Amygdala (tissue), 56 donors: ENCODE measurements at places on chromosomes 4 and X.
A peak's percentile ranks its signal among the peaks of the same experiment; 100 is the strongest.

GRCh38 chrX:95764972-95765451, 919.6 kb upstream of the DIAPH2 start:
- no peak for DNase-seq

DNA sequence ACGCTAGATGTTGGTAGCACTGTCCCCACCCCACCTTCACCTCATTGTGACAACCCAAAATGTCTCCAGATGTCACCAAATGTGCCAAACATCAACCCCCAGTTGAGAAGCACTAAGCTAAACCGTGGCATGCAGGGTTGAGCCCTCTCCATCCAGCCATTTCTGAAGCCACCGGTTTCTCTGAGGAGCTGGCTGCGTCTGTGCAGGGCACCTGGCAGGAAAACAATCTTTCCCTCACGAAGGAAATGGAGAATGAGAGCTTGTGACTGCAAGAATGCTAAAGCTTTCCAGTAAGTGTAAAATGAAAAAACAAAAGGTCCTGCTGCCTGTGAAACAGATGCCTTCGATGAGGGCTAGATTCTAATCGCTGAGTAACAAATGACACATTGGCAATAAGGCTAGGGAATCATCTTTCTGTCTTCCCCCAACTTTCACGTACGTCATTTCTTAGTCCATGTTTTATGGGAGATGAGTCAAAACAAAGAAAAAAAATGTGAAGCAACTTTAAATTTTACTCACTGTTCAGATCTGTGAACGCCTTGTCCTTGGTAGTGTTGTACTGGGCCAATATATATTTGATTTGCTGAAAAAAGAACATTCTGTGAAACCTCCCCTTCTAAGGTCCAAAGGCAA, 59.9 kb downstream of the PROM1 start:
- no peak for DNase-seq

- no peak for DNase-seq
Observed at GRCh38 chr4:142347241-142347640, 498.9 kb downstream of the INPP4B start.

- DNase-seq: no peak
Observed at GRCh38 chr4:24680746-24681448, 96.5 kb upstream of the DHX15 start.

- no peak for DNase-seq
Observed at GRCh38 chr4:165931741-165932140, 58.7 kb downstream of the TLL1 start.

DNA sequence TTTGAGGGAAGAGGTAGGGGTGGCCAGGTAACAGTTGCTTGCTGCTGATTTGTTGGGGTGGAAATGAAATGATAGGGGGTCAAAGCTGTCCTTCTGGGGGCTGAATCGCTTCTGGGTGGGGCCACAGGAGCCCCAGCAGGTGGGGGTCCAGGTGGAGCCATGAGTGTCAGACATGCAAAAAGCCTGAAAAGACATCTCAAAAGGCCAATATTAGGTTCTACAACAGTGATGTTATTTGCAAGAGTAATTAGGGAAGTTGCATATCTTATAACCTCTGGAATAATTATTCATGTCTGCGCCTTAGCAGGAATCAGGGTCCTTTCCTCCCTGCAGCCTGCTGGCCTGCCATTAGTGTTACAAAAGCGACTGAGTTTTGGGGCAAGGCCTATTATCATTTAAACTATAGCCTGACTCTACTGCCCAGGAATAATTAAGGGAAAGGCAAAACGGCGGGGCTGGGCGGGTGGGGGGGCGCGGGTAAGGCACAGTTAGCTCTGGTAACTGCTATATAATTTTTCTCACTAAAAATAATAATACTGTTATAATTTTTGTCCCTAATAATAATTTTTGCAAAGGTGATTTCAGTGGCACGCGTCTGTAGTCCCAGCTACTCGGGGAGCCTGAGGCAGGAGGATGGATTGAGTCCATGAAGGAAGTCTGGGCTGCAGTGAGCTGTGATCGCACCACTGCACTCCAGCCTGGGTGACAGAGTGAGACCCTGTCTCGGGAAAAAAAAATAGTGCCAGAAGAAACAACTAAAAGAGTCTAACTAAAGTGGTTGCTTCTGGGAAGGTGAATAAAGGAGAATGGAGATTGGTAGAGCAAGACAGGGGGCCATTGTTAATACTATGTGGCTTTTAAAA, 145.7 kb downstream of the MAGEB17 start:
- DNase-seq: no peak

DNA sequence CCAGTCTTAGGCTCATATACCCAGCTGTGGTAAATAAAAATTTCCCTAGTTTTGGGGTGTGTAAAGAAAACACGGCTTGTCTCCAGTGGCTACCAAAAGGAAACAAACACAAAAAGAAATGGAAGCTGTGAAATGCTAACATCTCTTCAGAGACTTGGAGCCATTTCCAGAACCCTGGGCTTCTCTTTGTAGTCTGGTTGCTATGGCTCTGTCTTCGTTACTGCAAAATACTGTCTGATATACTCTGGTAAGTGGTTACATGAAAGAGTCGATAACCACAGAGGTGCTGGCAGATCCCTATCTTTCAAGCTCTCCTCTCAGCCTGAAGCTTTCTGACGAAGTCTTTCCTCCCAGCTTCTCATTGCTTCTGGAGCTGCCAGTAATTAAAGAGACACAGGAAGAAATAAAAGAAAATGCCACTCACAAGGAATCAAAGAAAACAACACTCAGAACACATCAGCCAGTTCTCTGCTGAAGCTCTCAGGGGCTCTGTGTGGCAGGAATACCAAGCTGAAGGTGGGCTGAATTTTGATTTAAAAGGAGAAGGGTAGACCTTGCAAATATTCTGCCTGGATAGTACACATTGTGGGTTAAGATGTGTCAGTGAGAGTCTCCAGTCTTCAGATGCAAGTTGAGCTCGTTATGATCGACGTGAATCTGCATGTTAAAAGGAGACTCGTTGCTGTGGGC, 107.6 kb upstream of the FAM9C start:
- DNase-seq: no peak

DNA sequence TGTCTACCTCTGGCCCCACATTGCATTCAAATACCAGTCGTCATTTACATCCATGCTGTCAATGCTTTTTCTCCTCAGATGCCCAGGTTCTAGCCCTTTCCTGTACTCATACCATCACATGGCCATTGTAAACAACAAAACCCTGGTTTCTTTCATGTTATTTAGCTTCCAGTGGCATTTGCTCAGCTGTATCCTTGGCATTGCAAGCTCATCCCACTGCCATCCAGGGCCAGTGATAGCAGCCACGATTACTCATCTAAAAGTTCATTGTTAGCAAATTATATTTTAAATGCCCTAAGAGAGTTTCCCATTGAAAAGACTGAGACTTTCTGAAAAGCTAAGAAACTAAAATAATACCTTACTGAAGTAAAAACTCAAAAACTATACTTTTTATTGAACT, 34.0 kb downstream of the VEGFC start:
- DNase-seq: no peak

- no peak for DNase-seq
Observed at GRCh38 chr4:138775890-138776289, 239.7 kb upstream of the NOCT start.

DNA sequence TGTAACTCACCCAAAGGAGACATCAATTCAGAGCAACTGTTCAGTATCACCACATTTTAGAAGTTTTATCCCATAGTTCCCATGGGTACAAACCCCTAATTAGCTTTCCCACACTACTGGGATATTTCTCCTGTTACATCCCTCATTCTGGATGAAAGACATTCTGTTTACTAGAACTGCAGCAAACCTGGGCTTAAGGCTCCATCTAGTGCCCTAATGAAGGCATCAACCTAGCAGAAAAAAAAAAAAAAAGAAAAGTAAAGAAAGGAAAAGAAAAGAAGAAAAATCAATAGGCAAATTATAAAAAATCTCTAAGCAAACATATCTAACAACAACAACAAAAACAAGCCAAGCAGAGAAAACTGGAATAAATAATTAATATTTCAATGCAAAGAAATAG, 133.7 kb upstream of the CPXCR1 start:
- DNase-seq: peak; percentile 0

GRCh38 chr4:138595731-138596460, 353.7 kb upstream of the SLC7A11 start:
- no peak for DNase-seq

GRCh38 chr4:123488916-123489315, 92.3 kb downstream of the SPRY1 start:
- DNase-seq: no peak

GRCh38 chr4:155889031-155889793, 14.3 kb upstream of the TDO2 start:
- no peak for DNase-seq

DNA sequence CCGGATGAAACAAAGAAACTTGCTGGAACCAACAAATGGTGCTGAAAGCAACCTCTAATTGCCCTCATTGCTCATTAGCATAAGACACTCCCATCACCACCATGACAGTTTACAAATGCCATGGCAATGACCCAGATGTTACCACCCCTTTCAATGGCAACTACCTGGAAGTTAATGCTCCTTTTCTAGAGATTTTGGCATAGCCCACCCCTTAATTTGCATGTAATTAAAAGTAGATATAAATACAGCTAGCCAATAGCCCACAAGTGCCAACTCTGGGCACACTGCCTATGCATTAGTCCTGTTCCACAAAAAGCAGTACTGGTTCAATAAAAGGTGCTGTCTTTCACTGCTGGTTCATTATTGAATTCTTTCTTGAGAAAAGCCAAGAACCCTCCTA, 410.3 kb upstream of the PPP1R2C start:
- no peak for DNase-seq

- no peak for DNase-seq
Observed at GRCh38 chr4:71583971-71584370, 199.9 kb downstream of the GC start.

- no peak for DNase-seq
Observed at GRCh38 chrX:135944486-135944885, 29.3 kb downstream of the MMGT1 start.

GRCh38 chr4:146302822-146303221, 88.5 kb downstream of the REELD1 start:
- no peak for DNase-seq

GRCh38 chr4:53847965-53848364, 216.4 kb downstream of the CHIC2 start:
- no peak for DNase-seq

GRCh38 chrX:132968296-132968949, 10.0 kb upstream of the HS6ST2 start:
- no peak for DNase-seq

DNA sequence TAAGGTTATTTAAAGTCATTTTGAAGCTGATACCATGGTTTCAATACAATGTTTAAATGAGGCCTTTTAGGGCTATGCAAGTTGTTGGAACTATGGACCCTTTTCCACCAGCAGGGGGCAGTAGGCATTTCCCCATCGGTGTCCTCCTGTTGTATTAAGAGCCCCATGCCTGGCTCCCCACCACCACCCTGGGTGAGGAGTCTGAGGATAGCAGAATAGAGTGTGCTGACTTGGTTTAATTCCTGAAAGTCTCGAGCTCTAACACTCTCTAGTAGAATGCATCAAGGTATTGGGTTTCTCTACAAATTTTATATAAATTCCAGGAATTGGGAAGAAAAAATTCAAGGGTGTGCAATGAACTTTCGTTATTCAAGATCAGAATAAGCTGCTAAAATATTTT, 234.8 kb upstream of the JADE1 start:
- DNase-seq: peak; percentile 18
